ENCODE measurements at places on chromosomes 7 and 10.

GRCh38 chr7:128108641-128109423, 77.6 kb upstream of the LRRC4 start:
- no peak for DNase-seq

- no peak for DNase-seq
Observed at GRCh38 chr7:45417268-45417667, 156.9 kb upstream of the ADCY1 start.

DNA sequence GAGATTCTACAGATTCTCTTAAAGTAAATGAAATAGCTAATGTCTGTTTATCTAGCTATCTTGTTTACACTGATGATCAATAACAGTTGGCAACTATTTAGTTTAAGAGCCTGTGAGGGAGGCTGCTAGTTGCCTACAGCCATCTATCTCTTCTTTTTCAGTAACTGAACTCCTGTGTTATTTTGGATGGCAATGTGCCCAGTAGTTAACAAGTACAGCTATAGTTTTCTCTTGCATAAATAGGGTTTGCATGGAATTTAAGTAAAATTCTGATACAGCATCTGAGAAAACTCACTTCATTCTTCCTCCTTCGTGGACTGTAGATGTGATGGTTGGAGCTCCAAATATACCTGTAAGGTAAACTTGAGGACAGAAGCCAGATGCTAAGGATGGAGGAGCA, 219.5 kb upstream of the POT1 start:
- no peak for DNase-seq

DNA sequence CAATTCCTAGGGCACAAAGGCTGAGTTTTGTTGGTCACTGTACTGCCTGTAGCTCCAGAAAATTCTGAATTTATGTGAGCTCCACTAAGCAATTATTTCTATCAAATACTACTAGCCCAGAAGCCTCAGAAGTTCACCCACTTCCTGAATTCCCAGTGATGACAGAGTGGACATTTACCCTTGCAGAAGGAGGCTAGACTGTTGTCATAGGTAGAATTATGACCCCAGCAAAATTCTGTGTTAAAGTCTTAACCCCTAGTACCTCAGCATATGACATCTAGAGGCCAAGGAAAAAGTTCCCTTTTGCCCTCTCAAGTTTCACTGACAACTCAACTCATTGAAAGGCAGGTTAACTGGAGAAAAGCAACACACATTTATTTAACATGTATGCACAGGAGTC, 78.7 kb upstream of the KMT2E start:
- DNase-seq = no peak

DNA sequence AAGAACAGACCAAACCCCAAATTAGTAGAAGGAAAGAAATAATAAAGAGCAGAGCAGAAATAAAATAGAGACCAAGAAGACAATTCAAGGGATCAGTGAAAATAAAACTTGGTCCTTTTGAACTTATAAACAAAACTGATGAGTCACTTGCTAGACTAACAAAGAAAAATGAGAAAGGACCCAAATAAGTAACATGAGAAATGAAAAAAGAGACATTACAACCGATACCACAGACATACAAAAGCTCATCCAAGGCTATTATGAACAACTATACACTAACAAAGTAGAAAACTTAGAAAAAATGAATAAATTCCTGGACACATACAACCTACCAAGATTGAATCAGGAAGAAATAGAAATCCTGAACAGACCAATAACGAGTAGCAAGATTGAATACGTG, 414.5 kb downstream of the HTR7 start:
- DNase-seq = no peak

- DNase-seq = no peak
Observed at GRCh38 chr10:30538086-30538485, 91.5 kb downstream of the LYZL2 start.

DNA sequence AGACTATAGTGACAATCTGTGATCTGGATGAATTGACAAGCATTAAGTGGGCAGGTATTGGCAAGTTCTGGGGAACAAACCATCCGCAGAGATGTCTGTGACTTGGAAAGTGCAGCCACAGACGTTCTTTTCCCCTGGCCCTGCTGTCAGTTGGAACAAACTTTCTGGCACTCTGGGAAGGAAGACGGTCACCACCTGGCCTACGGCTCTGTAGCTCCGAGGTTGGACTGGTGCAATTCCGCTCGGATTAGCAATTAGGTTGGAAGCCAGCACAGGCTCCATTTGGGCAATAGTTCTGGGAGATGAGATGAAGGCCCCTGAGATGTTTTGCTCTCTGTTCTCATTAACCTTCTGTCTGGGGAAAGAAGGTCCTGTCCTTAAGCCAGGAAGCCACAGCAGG, 437.5 kb downstream of the CALN1 start:
- DNase-seq = peak; percentile 52

GRCh38 chr10:76114581-76115001, 683.2 kb downstream of the LRMDA start:
- DNase-seq = no peak

DNA sequence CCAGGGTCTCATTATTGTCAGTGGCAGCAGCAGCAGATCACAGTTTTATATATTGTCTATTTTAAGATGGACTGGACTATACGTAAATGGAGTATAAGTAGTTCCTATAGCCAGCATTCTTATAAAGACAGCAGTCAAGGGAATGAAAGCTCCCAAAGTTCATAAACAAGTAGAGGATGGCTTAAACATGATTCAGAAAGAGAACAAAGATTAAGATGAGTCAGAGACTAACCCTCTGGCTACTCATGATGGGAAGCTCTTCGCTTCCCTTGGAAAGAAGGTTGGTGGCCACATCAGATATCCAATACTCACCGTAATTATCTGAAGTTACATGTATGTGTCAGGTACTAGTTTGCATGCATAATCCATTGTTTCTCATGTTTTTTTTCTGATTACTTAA, 277.0 kb downstream of the INHBA start:
- no peak for DNase-seq

- no peak for DNase-seq
Observed at GRCh38 chr7:1578513-1578912, 8.7 kb upstream of the PSMG3 start.

GRCh38 chr7:82694022-82694421, 250.4 kb upstream of the CACNA2D1 start:
- DNase-seq = no peak

DNA sequence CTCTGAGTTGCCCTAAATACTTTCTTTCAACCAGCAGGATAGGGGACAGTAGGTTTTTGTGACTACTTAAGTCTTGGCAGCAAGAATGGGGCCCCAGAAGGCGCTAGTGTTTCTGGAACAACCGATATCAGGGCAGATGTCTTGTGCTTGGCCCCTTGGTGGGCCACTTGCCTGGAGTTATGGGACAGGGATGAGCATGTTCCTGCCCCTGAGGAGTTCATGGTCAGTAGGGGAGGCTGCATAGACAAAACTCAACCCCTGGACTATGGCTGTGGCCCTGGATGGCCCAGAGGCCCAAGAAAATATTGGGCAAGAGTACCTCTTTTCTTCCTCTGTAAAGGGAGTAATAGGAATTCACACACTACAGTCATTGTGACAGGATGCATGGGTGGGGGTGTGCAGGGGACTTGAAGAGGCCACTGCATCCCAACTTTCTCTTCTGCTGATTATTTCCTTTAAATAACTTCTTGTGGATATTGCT, 57.7 kb upstream of the IGFBP3 start:
- no peak for DNase-seq

- DNase-seq = no peak
Observed at GRCh38 chr7:88315522-88315921, 8.8 kb upstream of the STEAP4 start.

DNA sequence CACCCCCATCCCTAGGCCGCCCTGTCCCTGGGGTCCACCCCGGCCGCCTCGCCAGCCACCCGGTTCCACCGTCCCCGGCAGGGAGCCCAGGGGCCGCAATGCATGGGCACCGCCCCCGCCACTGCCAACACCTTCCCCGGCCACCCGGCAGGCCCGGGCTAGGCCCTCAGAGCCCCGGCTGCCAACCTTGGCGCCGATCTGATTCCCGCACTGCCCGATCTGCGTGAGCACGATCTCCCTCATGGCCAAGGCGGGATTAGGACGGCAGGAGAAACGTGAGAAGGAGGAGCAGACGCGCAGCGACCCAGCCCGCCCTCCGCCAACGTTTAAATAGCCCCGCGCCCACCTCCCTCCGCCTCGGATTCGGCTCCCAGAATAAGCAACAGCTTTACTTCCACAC, at the start of gene TUBB8:
TUBB8 (minus strand) TSS at position 301 of the 400 bp plus-strand sequence; CDS start at position 243, 58 bp downstream.
- DNase-seq = no peak

- DNase-seq = no peak
Observed at GRCh38 chr7:103772171-103772773, 217.2 kb downstream of the RELN start.

DNA sequence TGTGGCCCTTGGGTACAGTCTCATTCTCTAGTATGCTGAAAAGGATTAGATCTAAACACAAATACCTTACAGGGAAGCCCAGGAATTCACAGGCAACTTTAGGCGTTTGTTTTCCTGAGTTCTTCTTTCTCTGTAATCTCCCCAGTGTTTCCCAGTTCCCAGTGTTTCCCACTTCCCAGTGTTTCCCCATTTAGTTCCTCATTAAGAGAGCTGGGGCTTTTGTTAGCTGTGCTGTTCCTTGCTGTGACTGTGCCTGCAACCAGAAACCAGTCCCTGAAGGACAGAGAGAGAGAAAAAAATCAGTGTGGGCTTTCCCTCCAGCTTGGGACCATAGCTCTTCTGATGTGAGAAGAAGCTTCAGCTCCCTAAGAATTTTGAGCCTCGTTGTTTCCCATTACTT, 802.9 kb upstream of the COBL start:
- no peak for DNase-seq

- DNase-seq = no peak
Observed at GRCh38 chr10:125201108-125201524, 40.8 kb upstream of the CTBP2 start.

DNA sequence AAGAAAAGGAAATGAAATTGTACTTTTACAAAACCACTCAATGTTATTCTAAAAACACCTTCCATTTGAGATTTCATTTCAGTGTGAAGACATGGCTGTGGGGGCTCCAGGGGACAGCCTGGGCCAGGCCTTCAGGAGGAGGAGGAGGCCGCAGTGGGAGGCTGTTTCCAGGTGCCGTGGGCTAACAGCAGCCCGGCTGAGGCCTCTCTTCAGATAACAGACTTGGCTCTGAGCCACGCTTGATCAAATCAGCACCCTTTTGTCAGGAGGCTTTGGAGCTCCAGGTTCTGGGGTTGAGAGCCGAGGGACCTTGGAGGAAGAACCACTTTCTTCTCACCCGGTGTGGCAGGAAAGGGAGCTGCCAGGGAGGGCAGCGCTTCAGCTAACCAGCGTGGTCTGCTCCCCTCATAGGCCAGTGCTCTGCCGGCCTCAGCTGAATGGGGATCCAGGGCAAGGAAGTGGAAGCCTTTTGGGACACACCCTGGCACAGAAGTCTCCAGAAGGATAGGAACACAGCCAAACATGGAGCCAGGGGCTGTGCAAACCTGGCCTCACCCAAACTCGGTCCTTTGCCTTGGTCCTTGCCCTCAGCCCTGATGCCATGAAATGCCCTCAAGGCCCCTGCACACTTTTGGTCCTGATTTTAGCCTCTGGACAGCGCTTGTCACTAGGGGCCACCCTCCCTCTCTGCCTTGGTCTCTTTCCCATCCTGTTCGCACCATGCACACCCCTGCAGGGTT, 23.5 kb upstream of the CHST15 start:
- no peak for DNase-seq

- no peak for DNase-seq
Observed at GRCh38 chr7:130732980-130733930, 752 bp downstream of the KLF14 start.

- DNase-seq = no peak
Observed at GRCh38 chr7:42617071-42617765, 294.7 kb downstream of the C7orf25 start.

DNA sequence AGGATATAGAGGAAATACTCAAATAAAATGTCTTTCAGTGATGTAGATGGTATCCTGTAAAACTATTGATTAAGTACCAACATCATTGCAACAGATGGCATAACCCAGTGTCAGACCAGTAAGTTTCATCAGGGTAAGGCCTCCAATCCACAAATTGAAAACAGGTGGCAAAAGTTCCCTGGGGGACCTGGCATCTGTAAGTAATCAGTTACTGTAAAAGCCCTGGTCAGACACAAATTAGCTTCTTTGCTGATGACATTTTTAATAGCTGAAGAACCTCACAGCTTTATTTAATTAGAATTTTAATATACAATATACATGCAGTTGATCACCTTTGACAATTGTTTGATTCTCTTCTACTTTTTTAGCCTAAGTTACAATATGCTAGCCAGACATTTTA, 152.5 kb downstream of the PLXDC2 start:
- DNase-seq = no peak

GRCh38 chr7:107408349-107408748, 61.5 kb upstream of the GPR22 start:
- no peak for DNase-seq

- DNase-seq = no peak
Observed at GRCh38 chr10:89959433-89960110, 258.2 kb downstream of the KIF20B start.

GRCh38 chr10:96118604-96119450, 11.3 kb upstream of the ZNF518A start:
- DNase-seq = no peak

DNA sequence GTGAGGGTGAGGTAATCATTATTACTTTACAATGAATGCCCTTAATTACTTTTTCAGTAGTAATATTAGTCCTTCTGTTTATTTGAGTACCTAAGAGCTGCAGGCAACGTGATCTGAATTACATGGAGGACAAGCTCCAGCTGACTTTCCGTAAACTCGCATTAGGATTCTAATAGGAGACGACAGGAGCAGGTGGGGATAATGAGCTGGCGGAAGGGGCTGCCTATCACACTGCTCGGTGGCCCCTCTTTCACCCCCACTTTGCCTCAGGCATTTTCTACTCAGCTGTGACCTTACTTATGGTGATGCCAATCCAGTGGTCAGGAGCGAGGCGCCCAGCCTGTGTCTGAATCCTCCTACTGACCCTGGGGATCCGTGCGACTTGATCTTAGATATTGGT, at the start of gene C7orf33:
C7orf33 (plus strand) TSS at position 296 of the 400 bp plus-strand sequence. CDS start 160 bp downstream, outside the sequence.
- DNase-seq = no peak

DNA sequence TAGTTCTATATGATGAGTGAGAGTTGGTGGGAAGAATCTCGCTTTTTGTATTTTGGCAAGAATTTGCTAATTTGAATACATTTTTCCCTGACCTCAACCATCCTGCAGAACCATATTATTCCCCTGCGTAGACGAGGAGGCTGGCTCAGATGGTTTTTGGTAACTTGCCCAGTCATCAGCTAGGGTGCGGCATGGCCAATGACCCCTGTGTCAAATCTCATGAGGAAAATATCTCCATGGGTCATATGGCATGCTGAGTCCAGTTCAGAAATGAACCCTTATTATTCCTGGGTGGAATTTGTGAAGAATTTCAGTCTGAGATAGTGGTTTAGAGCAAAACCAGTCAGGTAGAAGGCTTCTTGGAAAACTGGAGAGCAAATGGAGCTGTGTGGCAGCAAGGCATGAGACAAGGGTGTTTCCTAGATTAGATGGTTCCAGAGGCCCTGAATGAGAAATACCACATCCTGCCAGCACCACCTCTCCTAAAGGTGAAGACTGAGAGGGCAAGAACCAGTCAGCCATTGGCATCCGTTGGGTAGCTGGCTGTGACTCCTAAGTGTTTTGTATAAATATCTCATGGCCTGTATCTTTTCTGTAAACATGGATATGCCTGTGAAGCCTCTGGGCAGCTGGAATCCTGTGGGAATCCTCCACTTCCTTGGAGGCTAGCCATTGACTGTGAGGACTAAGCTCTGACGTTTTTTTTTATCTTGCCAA, 5.8 kb upstream of the UPP1 start:
- DNase-seq = no peak

GRCh38 chr7:111329367-111330234, 232.7 kb downstream of the IMMP2L start:
- DNase-seq = no peak

GRCh38 chr7:994592-995308, 11.8 kb downstream of the CYP2W1 start:
- no peak for DNase-seq

All from cerebellar nuclear complex (tissue), 1 donor.